ENCODE measurements at places on chromosomes 2 and 18. TPM values are rescaled to one million over a fixed set of nuclear protein-coding genes. Genes with fewer than 3 reads are reported as not detected.

KYNU gene
- 0.34 TPM for total RNA-seq

DNA sequence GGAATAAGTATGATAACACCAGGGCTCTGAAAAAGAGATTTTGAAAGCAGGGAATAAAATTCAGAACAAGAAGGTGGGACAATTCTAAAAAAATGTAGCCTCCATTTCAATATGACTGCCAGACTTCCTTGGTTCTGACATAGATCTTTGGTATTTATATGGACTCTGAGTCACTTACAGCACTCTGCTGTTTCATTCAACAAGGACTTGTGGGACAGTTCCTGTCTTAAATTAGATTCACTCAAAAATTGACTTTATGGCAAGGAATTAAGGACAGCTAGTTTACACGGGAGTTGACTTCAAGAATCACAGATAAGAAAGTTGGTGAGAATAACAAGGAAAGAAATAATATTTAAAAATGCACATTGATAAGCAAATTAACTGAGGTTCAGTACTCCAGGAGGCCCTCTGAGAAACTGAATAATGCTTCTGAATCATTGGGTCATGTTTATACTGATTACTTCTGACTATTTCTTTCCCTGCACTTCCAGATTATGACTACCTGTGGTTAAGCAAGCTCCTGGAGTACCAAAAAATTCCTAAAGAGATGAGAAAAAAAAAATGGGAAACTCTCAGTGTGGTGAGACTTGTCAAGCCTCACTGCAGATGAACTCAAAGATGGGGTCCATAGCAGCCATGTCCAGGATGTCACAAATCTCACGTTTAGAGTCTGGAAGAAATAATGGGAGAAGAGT, 828.3 kb upstream of the PIK3C3 start:
- H3K4me1 ChIP-seq, result no peaks in the 10 kb centered on the region
- H3K36me3 ChIP-seq, result no peaks in the 10 kb centered on the region
- no peak overlapping the region for H3K4me3 ChIP-seq
- no peak overlapping the region for H3K27ac ChIP-seq
- DNase-seq, result no peak
- H3K27me3 ChIP-seq, result no peaks in the 10 kb centered on the region

INPP5D gene
- 11.4 TPM for total RNA-seq

DNA sequence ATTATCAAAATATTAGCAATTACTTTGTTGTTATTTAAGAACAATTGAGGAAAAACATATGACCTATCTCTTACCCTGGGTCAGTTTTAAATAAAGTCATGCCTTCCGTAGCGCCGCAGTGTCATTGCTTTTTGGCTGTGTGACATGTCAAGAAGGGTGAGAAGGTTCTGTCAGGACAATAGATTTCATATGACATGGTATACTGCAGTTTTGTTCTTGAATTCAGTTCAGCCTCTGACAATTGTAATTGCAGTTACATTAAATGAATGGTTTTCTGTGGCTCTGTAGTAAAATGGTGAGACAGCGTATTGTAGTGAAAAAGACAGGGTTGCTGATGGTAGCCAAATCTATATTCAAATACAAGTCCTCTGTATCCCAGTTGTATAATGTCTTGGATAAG, 307.2 kb downstream of the CDH2 start:
- no peaks in the 10 kb centered on the region for H3K4me1 ChIP-seq
- H3K4me3 ChIP-seq, result no peak overlapping the region
- DNase-seq, result no peak
- H3K27me3 ChIP-seq, result no peaks in the 10 kb centered on the region

- no peak for DNase-seq
- H3K27me3 ChIP-seq, result no peaks in the 10 kb centered on the region
Observed at GRCh38 chr2:136612079-136612478, 153.3 kb upstream of the THSD7B start.

GRCh38 chr2:239328351-239329191, 72.2 kb downstream of the HDAC4 start:
- H3K4me1 ChIP-seq, result peaks cover 12% of the 10 kb centered on the region
- no peaks in the 10 kb centered on the region for H3K36me3 ChIP-seq
- DNase-seq, result no peak
- no peak overlapping the region for H3K4me3 ChIP-seq

GRCh38 chr2:191266201-191266600, 21.0 kb downstream of the MYO1B start:
- no peak overlapping the region for H3K4me3 ChIP-seq
- H3K4me1 ChIP-seq, result peaks cover 12% of the 10 kb centered on the region
- no peaks in the 10 kb centered on the region for H3K36me3 ChIP-seq
- DNase-seq, result no peak

TBR1 gene
- total RNA-seq, result 0.45 TPM

GRCh38 chr2:230814616-230815015, 50.1 kb upstream of the ITM2C start:
- no peaks in the 10 kb centered on the region for H3K36me3 ChIP-seq

- H3K27ac ChIP-seq, result no peak overlapping the region
- H3K27me3 ChIP-seq, result no peaks in the 10 kb centered on the region
- no peaks in the 10 kb centered on the region for H3K4me1 ChIP-seq
- H3K4me3 ChIP-seq, result no peak overlapping the region
- no peak for DNase-seq
Observed at GRCh38 chr18:45049578-45050319, 369.1 kb downstream of the SETBP1 start.

- H3K4me1 ChIP-seq, result no peaks in the 10 kb centered on the region
- H3K36me3 ChIP-seq, result no peaks in the 10 kb centered on the region
- H3K4me3 ChIP-seq, result no peak overlapping the region
Observed at GRCh38 chr2:127007652-127008051, 99.3 kb downstream of the BIN1 start.

DNA sequence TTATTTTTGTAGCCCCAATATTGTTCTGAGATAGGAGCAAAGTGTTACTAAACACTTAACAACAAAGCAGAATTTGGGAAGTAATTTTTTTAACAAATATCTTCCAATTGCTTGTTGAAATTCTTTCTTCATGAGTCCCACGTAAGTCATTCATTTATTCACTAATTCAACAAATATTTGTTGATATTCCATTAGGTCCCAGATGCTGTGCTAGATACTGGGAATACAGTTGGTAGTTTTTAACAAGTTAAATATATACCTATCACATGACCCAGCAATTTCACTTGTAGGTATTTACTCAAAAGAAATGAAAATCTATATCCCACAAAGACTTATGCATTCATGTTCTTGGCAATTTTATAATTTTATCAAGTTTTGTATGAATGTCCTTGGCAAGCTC, 7.0 kb upstream of the BBS5 start:
- H3K27ac ChIP-seq, result no peak overlapping the region
- H3K27me3 ChIP-seq, result no peaks in the 10 kb centered on the region
- H3K4me3 ChIP-seq, result no peak overlapping the region
- no peaks in the 10 kb centered on the region for H3K4me1 ChIP-seq

GRCh38 chr2:85579266-85579935, 2.0 kb downstream of the VAMP8 start:
- no peaks in the 10 kb centered on the region for H3K27me3 ChIP-seq
- DNase-seq, result no peak
- H3K27ac ChIP-seq, result peak overlapping the region; percentile 92
- H3K4me3 ChIP-seq, result peak overlapping the region; percentile 38
- H3K36me3 ChIP-seq, result no peaks in the 10 kb centered on the region
- peaks cover 18% of the 10 kb centered on the region for H3K4me1 ChIP-seq

GRCh38 chr2:192146069-192147015, 48.4 kb downstream of the TMEFF2 start:
- H3K4me1 ChIP-seq, result no peaks in the 10 kb centered on the region
- H3K27ac ChIP-seq, result no peak overlapping the region
- DNase-seq, result no peak
- no peaks in the 10 kb centered on the region for H3K36me3 ChIP-seq
- H3K4me3 ChIP-seq, result no peak overlapping the region
- H3K27me3 ChIP-seq, result no peaks in the 10 kb centered on the region
